ENCODE measurements at places on chromosomes 16 and 17.

- no peak for DNase-seq
Observed at GRCh38 chr17:72412650-72413076, 291.8 kb downstream of the SOX9 start.

GRCh38 chr16:70725024-70725911 lies 39.4 kb upstream of the MTSS2 start:
- no peak for DNase-seq

- no peak for DNase-seq
Observed at GRCh38 chr17:49576088-49576916, 631 bp downstream of the NXPH3 start.

GRCh38 chr16:89823087-89823823 lies 5.0 kb upstream of the SPIRE2 start:
- DNase-seq, result no peak

- no peak for DNase-seq
Observed at GRCh38 chr17:34130544-34130943, 124.5 kb upstream of the CCL2 start.

DNA sequence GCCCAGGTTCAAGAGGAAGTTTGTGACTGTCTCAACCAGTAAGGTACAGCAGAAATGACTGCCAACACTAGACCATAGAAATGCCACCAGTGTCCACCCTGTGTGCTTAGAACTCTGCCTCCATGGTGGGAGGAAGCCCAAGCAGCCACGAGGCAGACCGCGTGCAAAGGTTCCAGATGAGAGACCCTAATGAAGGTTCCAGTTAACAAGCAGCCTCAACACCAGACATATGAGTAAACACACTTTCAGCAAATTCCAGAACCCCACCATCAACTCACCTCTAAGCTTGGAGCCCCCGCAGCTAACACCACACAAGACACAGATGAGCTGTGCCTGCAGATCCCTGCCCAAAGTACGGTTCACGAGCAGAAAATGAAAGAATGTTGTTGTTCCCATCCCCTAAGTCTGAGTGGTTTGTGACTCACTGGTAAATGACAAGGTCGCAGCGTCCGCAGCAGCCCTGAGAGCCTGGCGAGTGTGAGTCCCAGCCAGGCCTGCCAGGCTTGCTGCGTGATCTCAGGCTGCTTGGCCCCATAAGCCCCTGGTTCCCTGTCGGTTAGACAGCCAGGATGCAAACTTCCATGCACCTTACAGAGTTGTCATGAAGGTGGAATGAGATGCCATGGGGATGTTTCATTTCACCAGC lies 193.7 kb downstream of the C16orf95 start:
- DNase-seq, result no peak

DNA sequence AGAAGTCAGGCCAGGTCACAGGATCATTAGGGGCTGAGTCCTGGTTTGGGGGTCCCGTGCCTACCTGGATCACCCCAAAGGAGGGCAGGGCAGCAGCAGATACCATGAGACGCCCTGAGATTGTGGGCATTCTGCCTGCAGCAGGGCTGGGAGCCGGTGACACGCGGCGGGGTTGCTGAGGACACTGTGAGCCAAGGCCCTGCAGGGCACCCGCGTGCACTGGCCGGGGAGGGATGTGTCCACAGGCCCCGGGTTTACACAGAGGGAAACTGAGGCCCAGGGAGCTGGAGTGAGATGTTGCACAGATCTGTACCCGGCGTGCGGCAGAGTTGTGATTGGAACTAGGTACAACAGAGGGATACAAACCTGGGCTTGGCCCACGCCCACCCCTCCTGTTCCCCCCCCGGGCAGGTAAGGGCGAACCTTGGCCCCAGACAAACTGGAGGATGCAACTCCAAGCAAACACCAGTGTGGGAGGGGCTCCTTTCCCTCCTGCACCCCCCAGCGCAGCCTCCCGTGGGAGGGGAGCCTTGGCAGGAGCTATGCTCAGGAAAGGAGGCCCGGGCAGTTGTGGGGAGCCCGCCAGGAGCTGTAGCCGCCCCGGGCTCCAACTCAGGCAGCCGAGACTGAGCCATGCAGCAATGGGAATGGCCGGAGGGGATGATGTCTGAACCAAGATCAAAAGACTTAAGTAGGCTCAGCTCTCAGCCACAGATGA lies 91.3 kb downstream of the ENGASE start:
- no peak for DNase-seq

- DNase-seq, result no peak
Observed at GRCh38 chr17:39709319-39709997, 9.6 kb downstream of the ERBB2 start.

DNA sequence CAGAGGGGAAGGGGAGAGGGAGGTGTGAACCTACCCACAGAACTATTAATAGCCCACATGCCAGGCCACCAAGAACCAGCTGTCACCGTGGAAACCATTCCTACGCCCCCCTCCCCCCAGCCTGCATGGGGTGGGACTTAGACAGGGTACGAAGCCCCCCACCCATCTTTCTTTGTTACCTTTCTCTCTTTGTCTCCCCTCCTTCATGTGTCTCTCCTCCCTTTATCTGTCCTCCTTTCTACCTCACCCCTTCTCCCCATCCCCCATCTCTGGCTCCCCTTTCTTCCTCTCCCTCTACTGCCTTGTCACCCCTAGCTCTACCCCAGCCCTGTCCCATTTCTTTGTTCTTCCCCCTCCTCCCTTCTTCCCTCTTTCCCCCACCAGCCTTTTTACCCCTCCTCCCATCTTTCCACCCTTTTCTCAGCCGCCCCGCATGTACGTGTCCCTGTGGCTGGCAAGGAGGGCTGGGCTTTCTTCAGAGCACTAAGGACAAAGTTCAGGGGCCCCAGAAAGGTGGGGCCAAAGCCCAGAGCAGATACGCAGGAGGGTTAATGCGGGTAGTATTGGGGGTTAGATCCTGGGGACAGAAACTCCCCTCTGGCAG lies 8.0 kb downstream of the THRA start:
- DNase-seq, result peak; percentile 94

DNA sequence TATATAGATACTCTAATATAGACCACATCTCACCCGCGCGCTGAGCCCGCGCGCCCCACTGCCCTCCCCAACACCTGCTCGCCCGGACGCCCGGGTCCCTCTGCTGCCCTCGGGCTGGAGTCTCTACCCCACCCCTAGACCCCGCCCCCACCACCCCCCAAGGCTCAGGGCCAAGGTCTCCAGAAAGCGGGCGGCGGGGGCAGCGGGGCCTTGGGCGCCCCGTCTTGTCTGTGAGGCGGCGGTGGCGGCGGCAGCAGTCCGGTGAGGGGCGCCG lies 2.6 kb downstream of the HES7 start:
- no peak for DNase-seq

DNA sequence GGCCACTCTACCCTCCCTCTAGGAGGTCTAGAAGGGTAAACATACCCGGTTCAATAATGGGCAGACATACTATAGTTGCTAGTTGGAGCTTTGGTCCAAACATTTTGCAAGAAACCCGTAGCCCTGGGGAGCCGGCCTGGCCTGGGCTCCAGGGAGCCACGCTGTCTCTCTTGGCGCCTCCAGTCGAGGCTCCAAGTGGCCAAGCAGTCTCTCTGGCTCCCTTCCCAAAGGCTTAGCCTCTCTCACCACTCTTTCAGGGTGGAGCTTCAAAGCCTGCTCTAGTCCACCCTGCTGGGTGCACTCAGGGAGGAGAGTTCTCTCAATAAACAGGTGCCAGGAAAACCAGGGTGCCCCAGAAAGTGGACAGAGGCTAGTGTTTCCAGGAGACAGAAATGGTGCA lies 32.2 kb downstream of the RCVRN start:
- no peak for DNase-seq
